NCI-H1694 (cell line): ENCODE measurements at places on chromosomes 5 and 9.

DNA sequence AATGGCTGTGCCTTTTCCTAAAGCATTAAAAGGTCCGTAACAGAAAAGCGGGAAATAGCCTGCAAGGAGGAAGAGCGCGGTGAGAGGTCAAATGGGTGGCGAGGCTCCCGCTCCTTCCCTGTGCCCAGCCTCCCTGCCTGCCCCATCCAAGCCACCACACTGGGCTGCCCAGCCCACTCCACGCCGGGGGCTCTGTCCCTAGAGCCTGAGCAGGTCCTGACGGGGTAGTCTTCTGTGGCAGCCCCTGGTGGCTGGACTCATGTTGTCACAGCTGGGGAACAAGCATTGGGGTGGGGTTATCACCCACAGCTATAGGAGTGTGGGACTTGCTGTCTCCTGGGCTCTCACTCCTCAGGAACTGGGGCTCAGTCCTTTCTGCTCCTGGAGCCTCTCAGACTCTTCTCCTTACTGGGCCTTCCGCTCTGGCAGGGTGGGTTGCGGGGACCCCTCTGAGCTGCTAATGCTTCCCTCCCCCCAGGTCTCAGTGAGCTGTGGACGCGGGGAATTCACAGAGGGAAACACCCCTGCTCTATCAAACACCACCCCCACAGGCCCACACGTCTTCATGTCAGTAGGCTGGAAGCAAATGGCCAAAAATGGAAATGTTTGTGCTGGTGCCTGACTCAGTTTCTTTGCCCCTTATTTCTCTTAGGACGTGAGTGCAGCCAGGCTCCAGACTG is 152.4 kb upstream of the PHYKPL start:
- no peak for DNase-seq

DNA sequence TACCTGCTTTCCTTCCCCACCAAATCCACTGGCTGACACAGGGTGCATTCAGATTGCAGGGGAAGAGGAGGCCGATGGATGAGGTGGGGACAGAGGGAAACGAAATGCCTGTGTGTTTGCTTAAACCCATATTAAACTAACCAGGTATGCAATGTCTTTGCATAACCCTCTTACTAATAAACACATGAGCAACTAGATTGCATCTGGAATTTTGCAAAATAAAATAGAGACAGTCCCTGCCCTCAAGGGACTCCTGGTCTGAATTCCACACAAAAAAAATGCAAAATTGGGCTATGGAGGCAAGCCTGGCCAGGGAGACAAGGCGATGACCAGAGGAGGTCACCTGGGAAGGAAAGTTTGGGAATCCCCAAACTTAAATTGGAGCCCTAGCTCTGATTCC is 202.9 kb downstream of the ACTL7B start:
- no peak for DNase-seq

DNA sequence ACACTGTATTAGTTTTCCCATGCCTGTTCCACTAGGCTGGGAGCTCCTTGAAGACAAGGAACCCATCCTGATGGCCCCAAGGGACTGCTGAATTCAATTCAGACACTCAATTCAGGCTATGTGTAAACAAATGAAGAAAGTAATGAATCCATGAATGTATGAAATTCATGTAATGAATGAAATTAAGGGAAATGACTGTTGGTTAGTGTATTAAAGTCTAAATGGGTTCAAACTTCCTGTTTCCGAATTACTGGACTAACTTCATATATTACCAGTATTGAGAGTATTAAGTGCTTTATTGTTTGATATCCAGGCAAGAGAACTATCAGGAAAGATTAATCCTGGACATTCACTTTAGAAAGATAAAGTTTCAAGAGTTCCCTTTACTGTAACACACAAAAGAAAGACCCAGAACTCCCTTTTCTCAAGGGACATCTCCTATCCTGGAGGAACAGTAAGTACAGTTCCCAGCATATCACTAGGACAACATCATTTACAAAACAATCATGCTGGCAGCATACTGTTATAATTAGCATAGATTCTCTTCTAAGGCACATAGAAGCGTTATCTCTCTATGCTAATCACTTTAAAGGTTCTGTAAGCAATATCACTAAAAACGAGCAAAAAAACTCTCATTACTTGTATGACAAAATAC is 28.5 kb upstream of the IFNK start:
- no peak for DNase-seq

- no peak for DNase-seq
Observed at GRCh38 chr9:115945009-115945431, 208.6 kb upstream of the PAPPA start.

GRCh38 chr5:5619546-5619945 is 197.1 kb downstream of the ICE1 start:
- DNase-seq, result no peak

DNA sequence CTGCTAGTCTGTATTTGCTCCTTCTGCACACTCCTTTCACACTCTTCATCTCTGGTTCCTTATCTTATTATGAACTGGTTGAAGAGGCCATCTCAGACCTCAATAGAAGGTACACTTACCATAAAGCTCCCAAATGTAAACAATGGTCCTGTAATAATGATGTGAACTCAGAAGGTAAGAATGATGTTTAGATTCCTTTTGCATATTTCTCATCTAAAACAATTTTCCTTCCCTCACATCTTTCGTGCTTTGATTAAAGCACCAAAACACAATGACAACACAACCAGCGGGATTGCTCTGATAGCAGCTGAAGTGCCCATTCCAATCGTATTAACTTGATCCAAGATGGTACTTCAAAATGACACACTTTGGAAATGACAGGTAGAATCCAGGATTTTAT is 34.3 kb downstream of the NFIB start:
- no peak for DNase-seq

GRCh38 chr5:76524101-76524835 is 98.9 kb downstream of the F2RL2 start:
- DNase-seq, result no peak

DNA sequence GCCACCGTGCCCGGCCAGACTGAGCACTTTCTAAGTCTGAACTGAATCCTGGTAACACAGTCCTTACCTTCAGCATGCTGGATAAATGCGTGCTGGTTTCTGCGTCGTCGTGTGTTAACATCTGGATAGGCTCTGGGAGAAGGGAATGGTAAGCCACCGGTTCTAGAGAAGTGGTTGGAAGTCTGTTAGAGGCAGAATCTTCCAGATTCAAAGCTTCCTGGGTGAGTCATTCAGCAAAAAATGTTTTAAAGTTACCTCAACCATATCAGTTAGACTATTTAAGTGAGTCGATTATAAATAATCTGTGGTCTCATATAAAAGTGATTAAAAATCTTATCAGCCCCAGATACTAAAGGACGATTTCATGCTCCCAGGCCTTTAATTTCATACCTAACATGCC is 256.5 kb upstream of the NFIL3 start:
- no peak for DNase-seq

GRCh38 chr5:76805821-76806505 is 12.9 kb upstream of the F2RL1 start:
- DNase-seq, result no peak

- no peak for DNase-seq
Observed at GRCh38 chr5:151270599-151270998, 17.6 kb downstream of the GM2A start.

DNA sequence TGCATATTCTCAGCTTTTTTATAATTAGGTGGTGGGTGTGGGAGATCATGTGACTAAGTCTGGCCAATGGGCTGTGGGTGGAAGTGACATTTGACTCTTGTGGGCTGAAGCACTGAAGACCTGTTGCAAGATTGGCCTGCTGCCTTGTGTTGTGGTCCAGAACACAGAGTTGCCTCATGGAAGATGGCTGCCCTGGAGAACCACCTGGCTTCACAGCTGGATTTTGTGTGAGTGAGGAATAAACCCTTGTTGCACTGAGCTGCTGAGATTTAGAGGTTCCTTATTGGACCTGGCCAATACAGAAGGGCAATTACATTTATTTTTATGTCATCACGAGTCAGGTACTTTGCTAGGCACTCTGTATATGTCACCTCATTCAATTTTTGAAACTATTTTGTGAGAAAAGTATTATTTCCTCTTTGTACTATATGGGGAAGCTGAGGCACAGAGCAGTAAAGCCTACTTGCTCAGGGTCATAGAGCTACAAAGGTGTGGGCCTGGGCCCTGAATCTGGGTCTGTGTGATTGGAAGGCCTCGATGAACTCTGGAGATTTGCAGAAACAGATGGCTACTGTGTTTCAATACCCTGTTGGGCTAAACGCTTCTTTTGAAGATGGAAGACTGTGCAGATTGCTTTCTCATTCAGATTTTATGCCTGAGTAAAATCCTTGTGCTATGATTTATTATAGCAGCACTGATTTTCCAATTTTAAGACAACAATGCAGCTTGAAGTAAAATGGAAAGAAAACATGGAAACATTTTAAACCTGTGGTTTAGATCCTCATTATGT is 71.2 kb upstream of the TBC1D2 start:
- DNase-seq, result no peak

DNA sequence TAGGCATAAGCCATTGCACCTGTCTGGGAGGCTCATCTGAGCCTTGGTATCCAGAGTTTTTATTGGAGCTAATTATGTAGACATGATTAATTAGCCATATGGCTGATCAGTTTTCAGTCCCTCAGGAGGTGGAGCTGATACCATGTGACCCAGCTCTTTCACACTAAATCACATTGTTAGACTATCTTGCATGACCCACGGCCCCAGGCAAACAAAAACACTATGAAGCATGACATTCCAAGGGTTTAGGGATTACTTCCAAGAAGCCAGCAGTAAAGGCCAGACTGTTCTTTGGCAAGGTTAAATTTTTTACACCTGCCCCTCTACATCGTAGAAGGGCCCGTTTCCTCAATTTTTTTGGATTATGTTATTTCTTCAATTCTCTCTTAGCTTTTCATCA is 5.0 kb upstream of the C5orf24 start:
- no peak for DNase-seq

DNA sequence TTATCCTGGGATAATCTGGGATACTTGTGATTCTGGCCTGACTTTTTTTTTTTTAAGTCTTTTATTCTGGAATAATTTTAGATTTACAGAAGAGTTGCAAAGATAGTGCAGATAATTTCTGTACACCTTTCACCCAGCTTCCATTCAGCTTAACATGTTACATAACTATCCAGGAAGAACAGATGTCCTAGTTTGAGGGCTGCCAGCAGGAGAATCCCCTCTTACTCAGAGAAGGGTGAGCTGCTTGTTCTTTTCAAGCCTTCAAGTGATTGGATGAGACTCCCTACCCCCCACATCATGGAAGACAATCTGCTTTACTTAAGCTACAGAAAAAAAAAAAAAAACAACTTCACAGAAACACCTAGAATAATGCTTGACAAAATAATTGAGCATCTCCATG is 254.2 kb downstream of the TRIM32 start:
- no peak for DNase-seq

DNA sequence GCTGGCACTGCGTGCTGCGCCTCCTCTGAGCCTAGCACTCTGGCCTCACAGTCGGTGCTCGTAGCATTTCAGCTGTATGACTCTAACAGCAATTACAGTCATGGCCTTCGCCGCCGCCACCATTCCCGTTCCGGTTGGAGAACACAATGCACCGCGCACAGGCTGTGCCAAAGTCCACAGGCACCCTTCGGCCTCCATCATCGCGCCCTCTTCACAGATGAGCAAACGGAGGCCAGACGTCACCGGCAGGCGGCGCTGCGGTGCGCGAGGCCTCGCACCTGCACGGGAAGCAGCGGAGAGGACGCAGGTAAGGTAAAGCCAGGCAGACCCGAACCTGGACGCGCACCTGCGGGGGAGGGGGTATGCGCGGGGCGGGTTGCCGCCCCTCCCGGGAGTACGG is 128.9 kb downstream of the BARX1 start:
- DNase-seq, result no peak

DNA sequence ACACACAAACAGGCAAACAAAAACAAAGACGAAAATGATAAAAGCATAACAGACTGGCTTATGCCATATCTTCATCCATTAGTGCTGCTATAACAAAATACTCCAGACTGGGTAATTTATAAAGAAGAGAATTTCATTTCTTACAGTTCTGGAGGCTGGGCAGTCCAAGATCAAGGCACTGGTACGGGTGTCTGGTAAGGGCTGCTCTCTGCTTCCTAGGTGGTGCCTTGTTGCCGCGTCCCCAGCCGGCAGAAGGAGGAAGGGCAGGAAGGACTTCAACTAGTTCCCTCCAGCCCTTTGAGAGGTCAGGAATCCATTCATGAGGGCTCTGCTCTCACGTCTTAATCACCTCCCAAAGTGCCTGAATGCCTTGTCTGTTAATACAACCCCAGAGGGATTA is 122.6 kb downstream of the BOD1 start:
- DNase-seq, result no peak

GRCh38 chr9:88991066-88992034 is at the start of gene S1PR3:
Gene S1PR3 (plus strand): TSS chr9:88991468. CDS start chr9:89001201, 9,733 bp downstream.
- no peak for DNase-seq

GRCh38 chr5:147860641-147861025 is 17.9 kb upstream of the SCGB3A2 start:
- DNase-seq, result no peak

DNA sequence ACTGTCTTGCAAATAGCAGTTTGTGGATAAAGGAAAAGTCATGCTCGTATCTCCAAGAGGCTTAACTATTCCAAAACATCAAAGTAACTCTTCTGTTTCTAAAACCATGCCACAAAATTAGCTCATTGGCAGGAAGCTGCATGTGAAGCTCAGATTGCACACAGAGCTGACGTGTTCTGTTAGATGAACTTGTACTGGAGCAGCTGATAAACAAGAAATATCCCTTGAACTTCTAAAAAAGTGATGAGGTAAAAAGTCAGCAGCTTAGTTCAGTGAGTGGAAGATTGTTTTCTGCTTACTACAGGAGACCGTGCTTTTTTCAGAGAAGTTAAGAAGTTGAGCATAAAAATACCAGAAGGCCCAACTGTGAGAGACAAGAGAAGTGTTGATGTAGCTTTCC is 113.2 kb downstream of the SLC12A2 start:
- DNase-seq, result no peak

DNA sequence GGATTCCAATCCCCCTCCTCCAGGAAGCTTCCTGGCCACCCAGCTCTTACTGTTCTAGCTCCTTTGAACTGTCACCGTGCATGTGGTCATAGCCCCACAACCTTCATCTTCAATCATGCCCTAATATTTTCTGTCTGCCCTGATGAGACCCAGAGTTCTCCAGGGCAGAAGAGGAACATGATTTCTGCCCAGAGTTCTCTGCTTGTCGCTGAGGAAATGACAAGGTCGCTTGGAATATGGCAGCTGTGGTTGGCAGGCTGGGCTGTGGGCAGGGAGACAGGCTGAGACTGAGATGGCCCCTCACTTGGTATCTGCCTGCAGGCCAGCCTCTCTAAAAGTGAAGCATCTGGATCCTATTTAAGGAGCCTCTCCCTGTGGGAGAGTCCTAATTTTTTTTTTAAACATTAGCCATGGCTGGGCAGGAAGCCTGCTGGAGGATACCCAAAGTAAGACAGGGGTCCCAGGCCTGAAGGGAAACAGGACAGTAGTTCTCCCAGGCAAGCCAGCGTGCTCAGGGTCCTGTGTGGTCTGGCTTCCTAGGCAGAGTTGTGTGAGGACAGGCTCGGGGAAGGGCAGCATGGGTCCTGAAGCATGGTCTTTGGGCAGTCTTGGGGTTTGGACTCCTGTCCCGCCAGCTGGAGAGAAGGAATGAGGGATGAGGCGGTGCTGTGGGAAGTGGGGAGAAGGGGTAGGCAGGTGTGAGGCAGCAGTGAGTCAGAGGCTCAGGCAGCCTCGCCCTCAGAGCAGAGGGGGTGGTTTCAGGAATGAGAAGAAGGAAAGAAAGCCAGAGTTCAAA is 242.1 kb downstream of the FSTL4 start:
- no peak for DNase-seq
